ENCODE measurements at places on chromosomes 4 and X. TPM values are rescaled to one million over a fixed set of nuclear protein-coding genes. Genes with fewer than 3 reads are reported as not detected.

Gene SLITRK2
- not detected for total RNA-seq

Gene SLC2A9
- 59.2 TPM for total RNA-seq

Gene GUCY1A1
- total RNA-seq: 0.42 TPM

Gene AFF2
- total RNA-seq: not detected

All from hair follicular keratinocyte (primary cell).